CD4-positive, CD25-positive, alpha-beta regulatory T cell (primary cell): ENCODE measurements at places on chromosomes 11 and 22.

GRCh38 chr11:12868315-12869073 is 140.6 kb upstream of the RASSF10 start:
- no peak for DNase-seq

DNA sequence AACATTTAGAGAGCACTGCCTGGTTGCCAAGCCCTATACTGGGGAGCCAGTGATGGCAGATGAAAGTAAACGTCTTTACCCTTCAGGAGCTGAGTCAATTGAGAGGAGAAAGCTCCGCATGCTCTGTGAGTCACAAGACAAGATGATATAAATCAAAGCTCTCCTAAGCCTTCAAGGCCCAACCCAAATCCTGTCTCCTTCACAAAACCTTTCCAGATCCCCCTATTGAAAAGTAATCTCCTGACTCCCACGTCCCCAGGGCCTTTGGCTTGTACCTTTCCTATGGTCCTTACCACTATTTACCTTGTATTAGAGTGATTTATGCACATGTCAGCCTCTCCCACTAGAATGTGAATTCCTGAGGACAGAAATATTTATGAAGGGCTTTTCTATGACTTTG is 230.1 kb upstream of the TENM4 start:
- no peak for DNase-seq

GRCh38 chr11:78808923-78809322 is 234.3 kb upstream of the NARS2 start:
- DNase-seq = no peak

DNA sequence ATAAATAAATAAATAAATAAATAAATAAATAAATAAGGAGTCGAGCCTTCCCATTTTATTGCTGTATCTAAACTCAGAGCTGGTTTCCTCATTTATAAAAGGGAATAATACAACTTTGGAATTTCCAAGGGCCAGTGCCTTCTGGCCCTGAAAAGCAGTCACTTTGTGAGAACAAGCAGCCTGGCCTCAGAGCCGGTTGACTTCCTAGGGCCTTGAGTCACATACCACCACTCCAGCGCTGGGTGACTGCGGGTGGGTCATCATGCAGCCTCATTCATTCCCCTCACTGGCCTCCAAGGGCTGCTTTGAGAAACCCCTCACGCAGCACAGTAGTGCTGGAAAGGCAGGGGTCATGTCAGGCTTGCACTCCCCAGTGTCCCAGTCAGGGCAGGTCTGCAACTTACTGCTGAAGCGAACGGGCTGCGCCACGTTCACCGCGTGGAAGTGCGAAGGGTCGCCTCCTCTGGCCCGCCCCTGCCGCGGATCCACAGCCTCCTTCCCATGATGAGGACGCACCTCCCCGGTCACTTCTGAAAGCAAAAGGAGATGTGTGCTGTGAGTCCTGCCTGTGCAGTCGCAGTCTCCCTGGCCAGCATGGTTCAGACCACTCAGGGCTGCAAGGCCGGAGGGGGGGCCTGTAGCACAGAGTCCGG is 54.4 kb downstream of the DGCR2 start:
- DNase-seq = no peak

GRCh38 chr11:96111308-96111707 is 187.4 kb upstream of the MTMR2 start:
- no peak for DNase-seq

- DNase-seq = peak; percentile 70
These were observed 600 bp downstream of the FCHSD2 start for GRCh38 chr11:73141309-73142127.

GRCh38 chr22:48711031-48711431 is 1116.6 kb downstream of the BRD1 start:
- no peak for DNase-seq

- DNase-seq = no peak
These were observed 4.1 kb downstream of the PITPNM1 start for GRCh38 chr11:67500831-67501715.

DNA sequence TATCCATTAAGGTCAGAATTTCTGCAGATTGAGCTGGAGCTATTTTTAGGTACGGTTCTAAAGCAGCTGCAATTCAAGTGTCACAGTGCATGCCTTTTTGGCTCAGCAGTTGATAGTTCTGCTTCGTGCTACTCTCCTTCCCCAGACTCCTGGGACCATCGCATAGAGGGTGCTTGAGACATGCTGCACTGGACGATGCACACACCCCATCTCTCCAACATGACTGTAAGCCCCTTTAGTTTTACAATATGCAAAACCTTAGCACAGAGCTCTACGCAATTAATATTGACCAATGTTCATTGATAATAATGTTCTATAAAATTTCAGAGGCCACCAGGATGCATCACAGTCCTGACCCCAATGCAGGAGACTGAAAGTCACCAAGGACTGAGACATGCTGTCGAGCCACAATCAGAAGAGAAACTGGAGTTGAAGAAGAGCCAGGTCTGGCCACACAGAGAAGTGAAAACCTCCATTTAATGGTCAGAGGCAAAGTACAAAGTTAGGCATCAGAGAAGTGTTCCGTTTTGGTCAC is 120.9 kb upstream of the ZC3H12C start:
- no peak for DNase-seq

- DNase-seq = no peak
These were observed 668 bp downstream of the F2 start for GRCh38 chr11:46719543-46720218.

GRCh38 chr11:118635237-118635591 is 27.8 kb downstream of the PHLDB1 start:
- no peak for DNase-seq

GRCh38 chr11:69307421-69307820 is 13.5 kb downstream of the MYEOV start:
- DNase-seq = no peak

DNA sequence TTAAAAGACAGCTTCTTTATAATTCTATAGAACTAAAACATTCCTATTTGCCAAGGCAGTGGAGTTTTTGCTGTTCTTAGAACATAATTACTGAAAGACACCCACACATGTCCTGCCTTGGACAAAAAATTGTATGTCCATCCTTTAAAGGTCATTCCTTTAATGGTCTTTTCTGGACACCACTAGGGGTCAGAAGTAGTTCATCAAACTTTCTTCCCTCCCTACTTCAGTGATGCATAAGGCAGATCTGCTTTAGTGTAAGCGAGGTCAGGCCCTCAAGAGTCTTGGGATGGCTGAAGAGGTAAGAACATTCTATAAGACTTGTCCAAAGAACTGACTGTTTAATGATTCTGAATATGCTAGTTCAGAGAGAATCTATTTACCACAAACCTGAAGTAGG is 4.3 kb upstream of the OR51V1 start:
- peak; percentile 0 for DNase-seq
